ENCODE measurements at places on chromosomes 5 and 9.

GRCh38 chr9:37163299-37163698, 42.9 kb downstream of the ZCCHC7 start:
- no peak for DNase-seq

DNA sequence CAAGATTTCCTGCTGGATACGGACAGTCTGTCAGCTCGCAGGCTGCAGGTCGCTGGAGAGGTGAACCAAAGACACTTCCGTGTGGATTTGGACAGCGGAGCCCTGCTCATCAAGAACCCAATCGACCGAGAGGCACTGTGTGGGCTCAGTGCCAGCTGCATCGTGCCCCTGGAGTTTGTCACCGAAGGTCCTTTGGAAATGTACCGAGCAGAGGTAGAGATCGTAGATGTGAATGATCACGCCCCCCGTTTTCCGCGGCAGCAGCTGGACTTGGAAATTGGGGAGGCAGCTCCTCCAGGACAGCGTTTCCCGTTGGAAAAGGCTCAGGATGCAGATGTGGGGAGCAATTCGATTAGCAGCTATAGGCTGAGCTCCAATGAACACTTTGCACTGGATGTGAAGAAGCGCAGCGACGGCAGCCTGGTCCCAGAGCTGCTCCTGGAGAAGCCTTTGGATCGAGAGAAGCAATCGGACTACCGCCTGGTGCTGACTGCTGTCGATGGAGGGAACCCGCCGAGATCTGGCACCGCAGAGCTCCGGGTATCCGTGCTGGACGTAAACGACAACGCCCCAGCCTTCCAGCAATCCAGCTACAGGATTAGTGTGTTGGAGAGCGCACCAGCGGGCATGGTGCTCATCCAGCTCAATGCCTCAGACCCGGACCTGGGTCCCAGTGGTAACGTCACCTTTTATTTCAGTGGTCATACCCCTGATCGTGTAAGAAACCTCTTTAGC, 658 bp downstream of the PCDHGC4 start:
- DNase-seq, result no peak

GRCh38 chr5:133868946-133869518, 99.4 kb downstream of the C5orf15 start:
- peak; percentile 78 for DNase-seq

DNA sequence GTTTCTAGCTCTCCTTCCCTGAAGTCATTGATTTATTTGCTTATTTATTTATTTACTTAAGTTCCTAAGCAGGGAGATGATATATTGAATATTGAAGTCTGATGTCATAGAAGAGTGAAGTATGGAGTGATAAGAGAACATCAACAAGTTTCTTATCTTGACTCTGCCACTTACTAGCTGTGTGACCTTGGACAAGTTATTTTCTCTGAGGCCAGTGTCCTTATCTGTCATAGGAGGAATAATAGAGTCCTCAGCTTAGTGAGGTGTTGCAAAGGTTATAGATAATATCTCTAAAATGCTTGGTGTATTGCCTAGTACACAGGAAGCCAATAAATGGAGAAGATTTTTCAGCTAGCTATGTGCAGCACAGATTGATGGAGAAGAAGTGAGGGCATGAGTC, 32.4 kb upstream of the PIP5K1B start:
- no peak for DNase-seq

DNA sequence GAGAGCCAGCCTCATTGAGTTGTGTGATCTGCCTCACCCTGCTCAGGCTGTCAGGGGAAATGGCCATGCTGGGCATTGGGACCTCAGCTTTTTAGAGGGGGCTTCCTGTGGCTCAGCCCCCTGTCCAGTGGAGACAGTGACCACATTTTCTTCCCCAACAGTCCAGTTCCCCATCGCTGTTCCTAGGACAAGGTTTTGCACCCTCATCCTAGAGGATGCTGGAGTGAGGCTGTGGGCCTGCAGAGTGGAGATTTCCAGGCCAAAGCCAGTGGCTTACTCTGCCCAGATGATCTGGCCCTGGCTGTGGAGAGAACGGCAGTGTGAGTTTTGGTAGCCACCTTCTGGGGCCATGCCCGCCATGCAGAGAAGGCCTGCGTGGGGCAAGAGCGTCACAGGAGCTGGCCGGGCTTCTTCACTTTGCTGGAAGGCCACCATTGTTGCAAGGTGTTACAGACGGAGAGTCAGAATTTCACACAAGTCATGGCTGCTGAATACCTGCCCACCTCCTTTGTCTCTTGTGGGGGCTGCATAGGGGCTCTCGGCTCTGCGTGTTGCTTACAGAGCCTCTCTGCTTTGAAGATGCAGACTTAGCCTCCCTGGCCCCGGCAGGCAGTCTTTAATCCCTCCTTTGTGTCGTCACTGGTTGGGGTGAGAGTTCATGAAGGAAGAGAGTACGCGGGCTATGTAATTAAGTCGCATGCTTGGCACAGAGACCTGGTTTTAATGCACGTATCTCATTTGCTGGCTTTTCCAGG, 35.2 kb upstream of the PITX1 start:
- DNase-seq, result no peak

GRCh38 chr9:6230037-6230780, 14.6 kb downstream of the IL33 start:
- DNase-seq, result no peak

DNA sequence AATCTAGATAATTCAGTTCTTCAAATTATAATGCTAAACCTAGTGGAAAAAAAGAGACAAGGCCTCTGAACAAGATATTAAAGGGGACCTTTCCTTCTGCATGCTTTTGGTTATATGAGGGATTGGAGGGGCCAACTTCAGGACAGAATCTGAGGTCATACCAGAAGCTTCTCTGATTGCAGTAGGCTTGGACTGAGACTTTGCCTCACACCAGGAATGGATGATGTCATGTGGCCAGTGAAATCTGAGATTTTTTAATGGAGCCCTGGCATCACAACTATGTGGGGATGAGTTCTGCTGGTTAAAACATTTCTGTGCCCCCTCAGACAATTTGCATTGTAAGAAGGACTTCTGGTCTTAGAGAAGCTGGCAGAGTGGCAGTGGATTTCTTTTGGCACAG, 88.6 kb downstream of the ANGPTL2 start:
- DNase-seq, result no peak

DNA sequence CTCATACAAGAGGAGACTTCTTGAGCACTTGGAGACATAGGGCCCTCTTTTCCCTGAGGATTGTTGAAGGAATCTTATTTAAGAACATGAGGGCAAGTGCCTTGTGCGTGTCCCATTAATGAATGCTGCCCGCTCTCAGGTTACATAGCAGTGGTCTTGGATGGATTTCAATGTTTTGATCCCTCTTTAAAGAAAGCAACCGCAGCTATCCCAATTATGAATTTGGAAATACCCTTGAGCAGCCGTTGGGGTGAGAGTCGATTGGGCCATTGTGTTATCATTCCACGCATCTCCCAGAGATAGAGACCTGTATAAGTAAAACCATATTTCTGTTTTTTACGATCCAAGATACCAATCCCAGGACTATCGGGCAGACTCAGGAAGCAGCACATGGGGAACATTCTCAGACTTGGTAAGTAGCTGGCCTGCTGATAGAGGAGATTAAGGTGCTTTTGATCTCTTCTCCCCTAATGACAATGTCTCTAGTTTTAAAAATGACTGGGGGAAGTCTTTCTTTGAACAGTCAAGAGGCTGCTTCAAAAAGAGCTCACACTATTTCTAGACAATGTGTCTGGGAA, 145.3 kb downstream of the MACROH2A1 start:
- no peak for DNase-seq

GRCh38 chr5:127834094-127834531, 130.9 kb downstream of the CCDC192 start:
- no peak for DNase-seq

DNA sequence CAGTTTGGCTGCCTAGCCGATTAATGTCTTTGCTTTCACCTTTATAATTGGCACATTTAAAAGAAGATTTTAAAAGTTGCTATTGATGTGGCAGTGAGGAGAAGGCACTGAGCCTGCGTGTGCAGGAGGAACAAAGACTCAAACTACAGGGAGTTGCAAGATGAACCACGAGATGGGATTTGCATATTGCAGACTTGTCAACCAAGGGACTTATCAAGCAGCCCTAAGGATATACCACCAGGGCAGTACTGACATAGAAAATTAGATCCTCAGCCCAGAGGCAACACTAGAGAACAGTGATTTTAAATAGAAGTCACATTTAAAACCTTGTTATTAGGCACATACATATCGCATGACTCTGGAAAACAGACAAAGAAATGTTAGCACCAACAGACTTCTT, 342.6 kb downstream of the GLIS3 start:
- DNase-seq, result no peak

DNA sequence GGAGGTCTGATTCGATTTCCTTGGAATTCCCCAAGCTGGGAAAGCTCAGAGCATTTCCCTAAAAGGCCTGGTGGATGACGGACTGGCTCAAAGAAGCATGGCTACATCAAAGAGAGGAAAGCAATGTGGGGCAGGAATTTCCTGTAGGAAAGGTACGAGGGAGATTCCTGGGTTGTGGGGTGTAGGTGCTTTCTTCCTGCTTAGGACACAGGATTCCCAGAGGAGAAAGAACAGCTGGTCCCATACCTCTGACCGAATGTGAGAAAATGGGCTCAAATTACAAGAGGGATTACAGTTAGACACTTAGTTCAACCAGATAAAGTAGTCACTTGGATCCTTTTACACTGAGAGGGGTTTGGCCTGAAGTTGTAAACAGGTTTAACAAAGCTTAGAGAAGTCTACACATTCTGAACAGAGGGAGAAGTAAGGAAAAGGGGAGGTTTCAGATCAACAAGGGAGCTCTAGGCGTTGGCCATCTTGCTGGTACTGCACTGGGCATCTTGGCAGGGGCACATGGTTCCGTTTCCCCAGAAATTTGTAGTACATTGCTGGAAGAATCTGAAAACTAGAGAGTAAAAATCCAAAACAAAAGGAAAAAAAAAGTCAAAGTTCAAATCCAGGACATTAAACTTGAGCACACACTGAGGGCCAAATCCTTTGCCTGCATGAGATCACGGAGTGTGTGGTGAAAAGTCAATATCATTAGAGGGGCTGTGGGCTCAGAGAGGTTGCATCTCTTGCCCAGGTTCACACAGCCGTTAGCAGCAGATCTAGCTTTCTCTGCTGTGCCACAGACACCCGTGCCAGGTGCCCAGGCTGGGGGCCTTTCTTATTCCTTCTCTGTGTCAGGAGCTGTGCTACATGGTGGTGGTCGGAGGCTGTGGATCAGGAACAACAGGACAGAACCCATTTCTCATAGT, 171.3 kb downstream of the RGS3 start:
- no peak for DNase-seq

- DNase-seq, result no peak
These were observed 20.6 kb downstream of the FST start for GRCh38 chr5:53501054-53501453.

GRCh38 chr5:138148811-138149210, 9.6 kb upstream of the NME5 start:
- no peak for DNase-seq

GRCh38 chr5:53326424-53327153, 153.8 kb upstream of the FST start:
- no peak for DNase-seq

DNA sequence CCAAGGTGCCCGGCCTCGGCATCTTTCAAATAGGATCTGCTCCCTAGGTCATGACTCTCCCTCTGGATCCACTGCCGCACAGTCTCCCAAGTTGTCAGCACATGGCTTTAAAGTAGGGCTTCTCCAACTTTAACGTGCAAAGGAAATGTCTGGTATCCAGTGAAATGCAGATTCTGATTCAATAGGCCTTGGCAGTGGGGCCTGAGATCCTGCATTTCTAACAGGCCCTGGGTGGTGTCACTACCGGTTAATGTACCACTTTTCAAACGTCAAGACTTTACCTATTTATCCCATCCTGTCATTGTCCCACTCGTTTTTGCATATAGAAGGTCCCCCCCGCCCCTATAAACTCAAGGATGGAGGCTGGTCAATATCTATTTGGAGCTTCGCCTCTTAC, 137.6 kb upstream of the ZNF618 start:
- DNase-seq, result no peak

DNA sequence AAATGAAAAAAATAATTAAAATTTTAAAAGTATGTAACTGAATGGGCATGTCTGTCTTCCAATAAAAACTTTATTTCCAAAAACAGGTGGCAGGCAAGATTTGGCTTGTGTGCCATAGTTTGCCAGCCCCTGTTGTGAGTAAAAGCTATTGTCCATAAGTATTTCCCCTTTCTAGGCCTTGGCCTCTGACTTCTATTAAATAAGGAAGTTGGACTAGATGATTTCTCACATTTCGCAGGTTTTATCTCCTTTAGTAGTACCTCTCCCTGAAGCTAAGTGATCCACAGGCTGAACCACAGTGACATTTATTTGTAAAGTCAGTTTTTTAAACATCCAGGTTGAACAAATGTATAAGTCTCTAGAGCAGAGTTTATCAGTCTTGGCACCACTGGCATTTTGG, 41.3 kb downstream of the RECK start:
- no peak for DNase-seq

DNA sequence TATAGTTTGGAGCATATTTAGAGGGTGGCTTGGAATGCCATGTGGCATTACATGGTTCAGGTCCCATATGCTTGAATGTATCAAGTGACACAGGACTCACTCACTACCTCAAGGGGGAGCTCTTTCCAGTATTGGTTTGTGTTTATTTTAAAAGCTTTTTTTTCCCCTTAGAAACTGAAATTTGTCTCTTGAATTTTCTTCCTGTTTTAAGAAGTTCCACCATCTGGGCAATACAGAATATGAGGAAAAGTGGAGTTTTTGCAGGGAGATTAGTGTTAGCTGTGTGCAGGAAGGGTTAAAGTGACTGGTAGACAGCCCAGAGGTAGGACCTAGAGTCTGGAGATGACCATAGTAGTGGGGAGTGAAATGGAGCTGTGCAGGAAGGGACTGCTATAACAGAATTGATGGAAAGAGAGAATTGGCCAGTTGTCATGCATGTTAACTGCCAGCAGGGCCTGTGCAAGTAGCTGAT, 36.6 kb downstream of the CTNNA1 start:
- peak; percentile 39 for DNase-seq

- peak; percentile 59 for DNase-seq
These were observed 11.2 kb downstream of the ROPN1L start for GRCh38 chr5:10452768-10453331.

DNA sequence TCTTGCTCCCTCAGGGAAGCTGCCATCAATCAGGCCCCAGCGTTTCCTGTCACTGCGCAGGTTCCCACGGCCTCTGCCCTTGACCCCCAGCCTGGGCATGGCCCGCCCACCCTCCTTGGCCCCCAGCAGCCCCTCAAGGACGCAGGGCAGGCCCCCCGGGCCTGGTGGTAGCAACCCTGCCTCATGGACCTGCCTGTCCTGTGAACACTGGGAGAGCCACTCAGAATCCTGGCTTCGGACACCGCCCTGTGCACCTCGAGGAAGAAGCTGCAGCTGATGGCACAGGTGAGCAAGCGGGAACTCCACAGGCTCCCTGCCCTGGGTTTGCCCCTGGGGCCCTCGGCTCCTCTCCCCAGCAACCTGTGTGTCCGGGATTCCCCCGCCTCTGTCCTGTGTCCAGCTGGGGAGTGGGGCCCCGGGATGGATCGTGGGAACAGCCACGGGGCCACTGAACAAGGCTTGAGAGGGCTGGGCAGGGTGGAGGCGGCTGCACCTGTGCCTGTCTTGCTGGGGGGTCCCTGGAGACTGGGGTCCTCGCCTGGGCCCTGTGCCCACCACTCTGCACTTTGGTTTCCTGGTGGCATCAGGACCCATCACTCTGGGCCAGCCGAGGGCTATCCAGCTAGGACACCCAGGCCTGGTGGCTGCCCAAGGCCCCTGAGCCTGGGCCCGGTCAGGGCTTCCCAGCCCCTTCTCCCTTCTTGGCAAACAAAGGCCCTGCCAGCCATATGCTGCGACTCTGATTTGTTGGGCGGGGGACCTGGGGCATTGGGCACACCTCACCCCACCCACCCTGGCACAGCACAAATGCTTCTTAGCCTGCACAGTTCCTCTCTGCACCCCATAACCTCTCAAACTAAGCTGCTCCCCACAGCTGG, 33.5 kb upstream of the EGFL7 start:
- no peak for DNase-seq

Data from activated CD4-positive, alpha-beta T cell treated with anti-CD3 and anti-CD28 coated beads, Interleukin-2, Interleukin-6, amounts not matched to agents 100 ng/mL and 50 ng/mL, durations not matched to agents 16 hours and 8 hours (primary cell).